A549 treated with CORT108297 at 1 μM for 4 hours (cell line): ENCODE measurements at places on chromosomes 3 and 15. TPM values are rescaled to one million over a fixed set of nuclear protein-coding genes. Genes with fewer than 3 reads are reported as not detected.

LRRIQ4 gene
- total RNA-seq = not detected in 5 replicates

VIPR1 gene
- total RNA-seq = 0.54 to 0.91 TPM (median 0.63 TPM) in 5 replicates

A4GNT gene
- total RNA-seq = not detected in 5 replicates

LCTL gene
- total RNA-seq = 0.05 TPM in 1 of 5 replicates, not detected in the others

LDHAL6B gene
- not detected in 5 replicates for total RNA-seq

C15orf61 gene
- 2.6 to 5.0 TPM (median 4.3 TPM) in 5 replicates for total RNA-seq
